ENCODE measurements at places on chromosomes 3 and 15.

DNA sequence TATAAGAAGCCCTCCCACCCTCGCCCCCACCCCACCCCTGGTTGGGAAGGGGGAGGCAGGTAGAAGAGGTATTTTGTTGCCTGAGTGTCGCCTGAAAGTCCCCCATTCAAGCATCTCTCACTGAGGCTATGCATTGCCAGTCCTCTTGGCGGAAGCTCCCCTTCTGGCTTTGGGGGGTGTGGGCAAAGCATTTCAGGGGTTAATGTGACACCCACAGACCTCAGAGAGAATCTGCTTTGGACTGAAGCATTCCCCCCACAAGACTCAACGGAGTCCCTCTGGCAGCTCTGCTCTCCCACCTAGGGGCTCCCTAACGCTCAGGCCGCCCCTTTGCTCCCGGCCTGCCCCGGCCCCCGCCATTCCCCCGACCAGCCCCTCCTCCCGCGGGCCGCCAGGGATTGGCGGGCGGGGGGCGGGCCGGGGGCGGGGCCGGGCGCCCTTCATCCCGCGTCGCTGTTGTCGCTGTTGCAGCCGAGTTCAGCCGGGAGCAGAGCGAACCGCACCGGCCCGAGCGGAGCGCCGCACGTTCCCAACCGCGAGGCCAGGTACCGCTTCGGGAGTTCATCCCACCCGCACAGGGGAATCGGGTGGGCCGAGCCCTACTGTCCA, at the start of gene SLC38A3:
SLC38A3 (plus strand) TSS at position 468 of the 609 bp plus-strand sequence. CDS start 8,929 bp downstream, outside the sequence.
- no peak for DNase-seq

DNA sequence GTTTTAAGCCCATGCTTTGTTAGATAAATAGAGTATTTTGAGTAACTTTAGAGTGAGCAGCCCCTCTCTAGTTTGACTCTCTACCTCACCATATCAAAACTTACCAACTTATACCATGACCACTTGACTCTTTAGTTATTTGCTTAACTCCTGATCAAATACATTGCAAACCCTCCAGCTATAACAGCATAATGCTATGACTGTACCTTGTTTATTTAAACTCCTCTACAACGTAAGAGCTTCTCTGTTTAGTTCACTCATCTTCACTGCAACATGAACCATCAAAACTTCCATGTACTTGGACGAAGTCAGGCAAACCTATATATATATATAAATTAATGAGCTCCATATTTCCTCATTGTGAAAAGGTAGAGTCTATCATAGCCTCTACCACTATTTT, 218.2 kb downstream of the DPH6 start:
- DNase-seq = no peak

DNA sequence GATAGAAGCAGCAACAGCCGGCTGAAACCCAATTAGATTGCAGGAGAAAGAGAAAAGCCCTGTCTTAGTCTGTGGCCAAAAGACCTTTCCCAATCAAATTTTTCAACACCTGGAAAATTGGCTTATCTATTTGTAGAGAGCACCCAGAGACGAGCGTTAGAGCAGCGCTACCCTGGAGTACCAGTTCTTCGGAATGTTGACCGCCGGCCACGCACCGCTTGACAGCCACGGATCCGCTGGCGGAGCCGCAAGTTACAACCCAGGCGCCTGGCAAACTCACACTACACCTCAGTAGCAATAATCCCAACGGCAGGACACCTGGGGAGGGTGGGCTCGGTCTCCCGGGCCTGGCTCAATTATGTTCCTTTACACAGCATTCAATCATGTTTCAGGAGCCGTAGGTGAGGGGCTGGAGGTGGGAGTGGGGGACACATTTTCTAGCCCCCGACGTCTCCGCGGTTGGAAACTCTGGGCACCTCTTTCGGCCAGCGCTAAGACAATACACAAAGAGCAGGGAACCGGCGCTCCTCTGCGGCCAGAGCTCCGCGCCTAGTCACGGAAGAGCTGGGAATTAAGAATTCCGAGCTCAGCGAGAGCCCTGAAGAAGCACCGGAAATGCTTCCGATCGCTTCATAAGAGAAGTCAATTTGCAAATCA, 1.2 kb downstream of the MB21D2 start:
- no peak for DNase-seq

GRCh38 chr3:16373341-16373946, 108.4 kb downstream of the OXNAD1 start:
- DNase-seq = no peak

- no peak for DNase-seq
Observed at GRCh38 chr3:169227911-169228310, 435.6 kb downstream of the MECOM start.

DNA sequence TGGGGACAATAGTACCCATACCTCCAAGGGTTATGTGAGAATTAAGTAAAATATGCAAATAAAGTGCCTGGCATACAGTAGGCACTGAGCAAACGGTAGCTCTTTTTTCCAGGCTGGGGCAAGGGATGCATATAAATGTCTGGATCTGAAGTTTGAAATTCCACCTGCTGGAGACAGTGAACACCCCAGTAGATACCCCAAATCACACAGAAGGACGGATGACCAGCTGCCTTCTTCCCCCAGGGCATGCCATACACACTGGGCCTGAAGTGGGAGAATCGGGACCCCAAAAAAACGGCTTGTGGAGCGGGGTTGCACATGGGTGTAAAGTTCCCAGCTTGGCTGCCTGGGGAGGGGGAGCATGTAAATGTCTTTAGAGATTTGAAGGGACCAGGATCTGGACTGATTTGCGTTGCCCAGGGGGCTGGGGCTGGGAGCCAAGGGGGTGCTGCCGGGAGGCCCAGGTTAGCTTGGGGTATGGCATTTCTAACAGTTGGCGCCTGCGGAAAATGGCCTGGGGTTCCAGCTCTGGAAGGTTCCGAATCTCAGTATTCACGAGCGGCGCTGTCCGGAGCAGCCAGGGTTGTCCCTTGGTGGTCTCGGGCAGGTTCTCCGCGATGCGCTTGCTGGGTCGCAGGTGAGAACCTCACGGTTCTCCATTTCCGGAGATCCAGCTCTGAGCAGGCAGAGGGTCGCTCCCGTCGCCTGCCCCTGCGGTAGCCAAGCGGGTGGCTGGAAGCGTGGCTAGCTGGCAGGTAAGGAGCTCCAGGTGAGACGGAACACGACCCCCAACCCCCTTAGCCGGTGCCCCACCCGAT, 42.6 kb upstream of the POLG start:
- DNase-seq = no peak

DNA sequence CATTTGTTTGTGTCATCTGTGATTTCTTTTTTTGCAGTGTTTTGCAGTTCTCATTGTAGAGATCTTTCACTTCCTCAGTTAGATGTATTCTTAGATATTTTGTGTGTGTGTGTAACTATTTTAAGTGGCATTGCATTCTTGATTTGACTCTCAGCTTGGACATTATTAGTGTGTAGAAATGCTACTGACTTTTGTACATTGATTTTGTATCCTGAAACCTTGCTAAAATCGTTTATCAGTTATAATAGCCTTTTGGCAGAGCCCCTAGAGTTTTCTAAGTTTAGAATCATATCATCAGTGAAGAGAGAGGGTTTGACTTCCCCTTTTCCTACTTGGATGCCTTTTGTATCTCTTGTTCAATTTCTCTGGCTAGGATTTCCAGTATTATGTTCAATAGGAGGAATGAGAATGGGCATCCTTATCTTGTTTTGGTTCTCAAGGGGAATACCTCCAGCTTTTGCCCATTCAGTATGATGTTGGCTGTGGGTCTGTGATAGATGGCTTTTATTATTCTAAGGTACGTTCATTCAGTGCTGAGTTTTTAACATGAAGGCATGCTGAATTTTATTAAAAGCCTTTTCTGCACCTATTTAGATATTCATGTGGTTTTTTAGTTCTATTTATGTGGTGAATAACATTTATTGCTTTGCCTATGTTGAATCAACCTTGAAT, 211.7 kb downstream of the MBNL1 start:
- no peak for DNase-seq

All from right forelimb (tissue), 1 donor.